ENCODE measurements at places on chromosomes 12 and 14.
A peak's percentile ranks its signal among the peaks of the same experiment; 100 is the strongest.

GRCh38 chr14:93234798-93235197 lies 27.7 kb downstream of the UBR7 start:
- no peak overlapping the region for H3K4me3 ChIP-seq
- H3K4me1 ChIP-seq: no peaks in the 10 kb centered on the region
- no peaks in the 10 kb centered on the region for H3K27me3 ChIP-seq

GRCh38 chr14:36785511-36785910 lies 123.9 kb downstream of the PAX9 start:
- H3K27ac ChIP-seq: no peak overlapping the region
- H3K36me3 ChIP-seq: no peaks in the 10 kb centered on the region
- H3K27me3 ChIP-seq: no peaks in the 10 kb centered on the region
- H3K4me1 ChIP-seq: no peaks in the 10 kb centered on the region

- DNase-seq: no peak
- peak overlapping the region; percentile 92 for H3K27ac ChIP-seq
- no peaks in the 10 kb centered on the region for H3K4me1 ChIP-seq
- peak overlapping the region; percentile 78 for H3K4me3 ChIP-seq
- H3K27me3 ChIP-seq: no peaks in the 10 kb centered on the region
Measured at GRCh38 chr12:4274396-4275015, 944 bp downstream of the CCND2 start.

- DNase-seq: no peak
- no peaks in the 10 kb centered on the region for H3K27me3 ChIP-seq
- H3K4me3 ChIP-seq: no peak overlapping the region
- no peaks in the 10 kb centered on the region for H3K36me3 ChIP-seq
- peaks cover 4% of the 10 kb centered on the region for H3K4me1 ChIP-seq
- H3K27ac ChIP-seq: peak overlapping the region; percentile 36
Measured at GRCh38 chr12:51811203-51812202, 37.0 kb downstream of the FIGNL2 start.

- no peak overlapping the region for H3K4me3 ChIP-seq
- H3K27ac ChIP-seq: no peak overlapping the region
- H3K36me3 ChIP-seq: no peaks in the 10 kb centered on the region
- DNase-seq: no peak
- peaks cover 6% of the 10 kb centered on the region for H3K4me1 ChIP-seq
- no peaks in the 10 kb centered on the region for H3K27me3 ChIP-seq
Measured at GRCh38 chr12:108910336-108910735, 30.4 kb downstream of the DAO start.

All from breast epithelium (tissue), 4 donors.